ENCODE measurements at places on chromosomes 5 and 9.

- no peak for DNase-seq
Observed at GRCh38 chr5:134069553-134069952, 44.9 kb upstream of the TCF7 start.

GRCh38 chr5:65475895-65476294 is 5.8 kb downstream of the ADAMTS6 start:
- no peak for DNase-seq

DNA sequence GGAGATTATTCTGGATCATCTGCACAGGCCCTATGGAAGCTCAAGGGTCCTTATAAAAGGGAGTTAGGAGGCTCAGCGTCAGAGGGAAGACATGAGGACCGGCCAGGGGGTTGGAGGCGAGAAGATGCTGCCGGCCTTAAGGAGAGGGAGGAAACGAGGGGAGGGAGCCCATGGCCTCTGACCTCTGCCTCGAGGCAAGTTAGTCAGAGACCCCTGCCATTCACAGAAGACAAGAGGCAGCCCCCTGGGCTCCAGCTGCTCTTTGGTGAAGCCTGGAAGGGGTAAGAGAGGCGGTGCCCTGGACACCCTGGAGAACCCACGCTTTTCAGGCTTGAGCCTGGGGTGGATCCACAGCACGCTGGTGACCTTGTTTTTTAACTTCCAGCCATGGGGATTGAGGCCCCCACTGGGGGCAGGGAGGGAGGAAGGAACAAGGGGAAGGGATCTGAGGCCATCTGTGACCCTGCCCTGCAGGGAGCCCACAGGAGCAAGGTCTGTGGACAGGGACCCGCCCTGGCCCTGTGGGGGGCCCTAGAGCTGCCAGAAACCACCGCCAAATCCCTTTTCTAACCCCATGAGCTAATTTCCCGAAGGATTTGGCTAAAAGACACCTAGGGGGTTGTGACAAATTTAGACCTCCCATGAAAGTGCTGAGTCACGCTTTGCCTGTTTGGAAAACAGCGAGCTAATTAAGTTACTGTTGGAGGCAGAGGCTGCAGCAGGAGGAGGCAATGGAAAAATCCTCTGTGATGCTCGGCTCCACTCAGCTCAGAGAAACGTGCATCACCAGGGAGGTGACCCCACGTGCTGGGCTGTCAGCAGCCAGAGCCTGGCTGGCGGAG is 49.7 kb downstream of the OLFM1 start:
- DNase-seq, result no peak

GRCh38 chr5:81058121-81058520 is 98.0 kb downstream of the RASGRF2 start:
- DNase-seq, result no peak

Measured in stimulated activated CD4-positive, alpha-beta T cell treated with anti-CD3 and anti-CD28 coated beads, Interleukin-1b, Interleukin-23, amount 100 ng/mL, for 1 hour (primary cell).